ENCODE measurements at places on chromosomes 2 and 18.

DNA sequence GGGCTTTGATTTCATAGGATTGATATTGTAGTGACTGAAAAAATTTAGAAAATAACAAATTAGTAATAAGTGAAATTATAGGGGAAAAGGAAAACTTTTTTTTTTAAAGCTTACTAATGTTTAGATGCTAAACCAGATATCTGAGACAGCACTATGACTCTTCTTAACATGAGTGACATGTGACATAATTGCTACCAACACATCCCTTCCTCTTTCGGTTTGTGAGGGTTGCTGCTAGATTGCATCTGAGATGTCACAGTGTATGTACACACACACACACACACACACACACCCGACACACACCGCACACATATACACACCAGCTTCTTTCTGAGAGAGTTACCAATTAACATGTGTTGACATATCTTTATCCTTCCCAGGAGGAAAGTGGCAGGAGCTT is 18.0 kb downstream of the RAPGEF4 start:
- no peak for DNase-seq

- no peak for DNase-seq
Measured at GRCh38 chr2:43331422-43331821, 105.0 kb upstream of the ZFP36L2 start.

DNA sequence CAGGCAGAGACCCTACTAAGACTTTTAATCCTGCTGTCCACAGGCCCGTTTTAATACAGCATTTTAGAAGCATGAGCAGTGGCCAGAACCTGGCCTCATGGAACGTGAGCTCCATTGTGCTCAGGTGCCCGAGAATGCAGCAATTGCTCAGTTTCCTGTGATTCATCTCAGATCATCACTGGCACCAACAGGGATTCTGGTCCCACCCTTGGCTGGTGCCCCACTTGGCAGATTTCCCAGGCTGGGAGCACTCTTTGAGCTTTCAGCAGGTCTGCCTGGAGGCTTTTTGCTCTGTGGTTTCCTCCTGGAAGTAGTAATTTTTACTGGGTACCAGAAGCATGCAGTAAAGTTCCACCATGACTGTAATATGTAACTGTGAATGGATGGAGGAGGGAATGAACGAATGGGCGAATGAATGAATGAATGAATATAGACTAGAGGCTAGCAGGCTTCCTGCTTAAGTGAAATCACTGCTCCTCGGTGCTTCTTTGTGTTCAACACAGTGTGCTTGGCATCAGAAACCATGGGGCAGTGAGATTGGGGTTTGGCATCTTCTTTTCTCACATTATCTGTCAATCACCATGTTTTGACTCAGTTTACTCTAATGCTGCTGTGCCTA is 312.9 kb downstream of the PRKCE start:
- peak; percentile 18 for DNase-seq

DNA sequence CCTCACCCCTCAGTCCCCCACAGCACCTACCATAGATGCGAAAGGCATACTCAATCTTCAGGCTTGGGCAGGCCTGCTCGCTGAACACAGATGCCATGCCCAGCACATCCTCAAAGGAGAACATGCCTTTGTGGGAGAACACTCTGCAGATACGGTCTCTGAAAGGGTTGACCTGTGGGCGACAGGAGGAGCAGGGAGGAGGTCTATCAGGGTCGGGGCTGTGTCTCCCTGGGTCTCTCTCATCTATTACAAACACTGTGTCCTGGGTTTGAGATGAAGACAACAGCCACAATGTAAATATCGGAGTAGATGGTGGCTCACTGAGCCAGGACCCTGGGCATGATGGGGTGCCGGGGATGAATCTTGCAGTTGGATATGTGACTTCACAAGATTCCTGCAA is 46.0 kb downstream of the CIB4 start:
- DNase-seq = no peak

DNA sequence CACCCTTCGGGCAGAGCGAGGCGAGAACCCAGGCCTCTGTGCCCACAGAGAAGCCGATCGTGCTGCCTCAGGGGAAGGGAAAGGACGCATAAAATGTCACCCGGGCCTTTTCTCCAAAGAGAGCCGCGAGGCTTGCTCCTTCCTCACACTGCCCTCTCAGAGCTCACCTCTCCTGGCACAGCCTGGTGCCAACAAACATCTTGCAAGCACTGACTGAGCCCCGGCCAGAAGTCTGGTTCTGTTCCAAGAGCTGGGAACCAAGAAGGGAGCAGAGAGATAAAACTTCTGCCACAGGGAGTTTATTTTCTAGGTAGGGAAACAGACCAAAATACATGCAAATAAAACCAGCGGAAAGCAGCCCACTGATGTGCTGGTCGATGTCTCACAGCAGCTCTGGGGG is 13.6 kb upstream of the ADI1 start:
- no peak for DNase-seq

- peak; percentile 61 for DNase-seq
Measured at GRCh38 chr2:35410431-35411061, 945.0 kb upstream of the CRIM1 start.

DNA sequence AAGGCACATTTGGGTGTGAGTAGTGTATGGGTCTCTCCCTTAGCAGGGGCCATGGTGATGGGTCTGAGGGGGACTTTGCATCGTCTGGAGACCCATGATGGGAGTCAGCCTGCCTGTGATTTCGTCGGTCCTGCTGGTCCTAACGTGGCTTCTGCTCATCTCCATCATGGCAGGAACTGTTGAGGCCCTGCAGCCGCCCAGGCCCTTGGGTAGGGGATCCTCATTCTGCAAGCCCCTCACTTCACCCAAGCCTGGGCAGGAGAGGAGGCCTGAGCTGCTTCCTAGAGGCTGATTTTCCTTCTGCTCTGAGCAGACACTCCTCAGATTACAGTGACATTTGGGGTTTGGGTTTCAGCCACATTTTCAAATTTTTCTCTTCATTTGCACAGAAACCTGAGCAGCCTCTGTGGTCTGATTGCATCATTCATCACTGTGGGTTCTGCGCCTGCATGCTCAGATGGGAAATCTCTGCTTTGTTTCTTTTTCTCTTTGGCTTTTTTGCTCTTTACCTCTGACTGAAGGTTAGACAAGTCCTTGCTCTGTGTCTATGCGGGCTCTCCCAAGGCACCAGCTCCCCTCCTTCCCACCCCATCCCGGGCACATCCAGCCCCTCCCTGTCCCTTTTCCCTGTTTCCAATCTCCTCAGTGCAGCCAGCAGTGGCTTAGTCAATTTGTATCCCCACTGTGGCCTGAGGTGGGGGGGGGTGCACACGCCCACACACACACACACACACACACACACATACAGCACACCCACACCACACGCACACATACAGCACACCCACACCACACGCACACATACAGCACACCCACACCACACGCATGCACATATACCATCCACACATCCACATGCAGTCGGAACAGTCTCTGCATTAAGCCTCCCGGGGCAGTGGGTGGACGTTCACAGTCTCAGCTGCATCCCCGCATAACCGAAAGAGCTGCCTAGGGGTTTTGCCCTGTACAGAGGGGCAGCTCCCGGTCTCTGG is 305.4 kb upstream of the HS6ST1 start:
- DNase-seq = peak; percentile 23

- DNase-seq = no peak
Measured at GRCh38 chr2:214128040-214128439, 282.8 kb upstream of the VWC2L start.

GRCh38 chr2:32558492-32558891 is 69.4 kb upstream of the TTC27 start:
- DNase-seq = no peak

DNA sequence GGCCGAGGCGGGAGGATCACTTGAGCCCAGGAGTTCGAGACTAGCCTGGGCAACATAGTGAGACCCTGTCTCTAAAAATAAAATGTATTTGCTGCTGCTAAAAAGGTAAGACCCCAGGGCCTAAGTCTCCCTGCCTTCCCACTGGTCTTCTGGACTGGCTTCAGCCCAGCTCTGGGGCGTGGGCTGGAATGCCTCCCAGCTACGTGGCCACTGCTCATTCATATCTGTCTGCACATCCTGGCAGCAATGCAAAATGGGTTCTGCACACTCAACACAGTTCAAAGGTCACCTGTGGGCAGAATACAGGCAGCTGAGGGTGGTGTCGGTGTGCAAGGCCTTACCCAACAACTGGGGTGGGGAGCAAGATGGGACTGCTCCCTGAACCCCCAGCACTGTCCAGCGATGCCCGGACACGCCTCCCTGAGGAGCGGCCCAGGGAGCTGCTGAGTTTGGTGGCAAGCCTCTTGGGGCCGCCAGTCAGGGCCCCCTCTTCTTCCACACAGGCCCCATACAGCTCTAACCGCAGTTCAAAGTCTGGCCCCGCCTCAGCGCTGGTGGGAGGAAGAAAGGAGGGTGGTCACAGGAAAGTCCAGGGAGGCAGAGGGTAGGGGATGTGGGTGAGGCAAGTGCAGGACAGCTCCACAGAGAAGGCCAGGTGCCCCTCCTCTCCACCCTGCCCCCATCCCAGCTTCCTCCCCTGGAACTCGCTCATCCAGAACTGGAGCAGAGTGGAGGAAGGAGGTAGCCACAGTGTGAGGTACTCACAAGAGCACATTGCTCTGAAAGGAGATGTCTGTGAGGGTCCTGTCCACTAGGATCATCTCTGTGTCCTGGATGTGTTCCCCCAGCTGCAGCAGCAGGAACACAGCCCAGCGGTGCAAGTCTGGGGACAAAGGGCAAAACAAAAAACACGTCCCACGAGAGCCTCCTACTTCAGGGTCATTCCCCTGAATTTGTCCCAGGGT is 8.2 kb downstream of the WDR54 start:
- no peak for DNase-seq

DNA sequence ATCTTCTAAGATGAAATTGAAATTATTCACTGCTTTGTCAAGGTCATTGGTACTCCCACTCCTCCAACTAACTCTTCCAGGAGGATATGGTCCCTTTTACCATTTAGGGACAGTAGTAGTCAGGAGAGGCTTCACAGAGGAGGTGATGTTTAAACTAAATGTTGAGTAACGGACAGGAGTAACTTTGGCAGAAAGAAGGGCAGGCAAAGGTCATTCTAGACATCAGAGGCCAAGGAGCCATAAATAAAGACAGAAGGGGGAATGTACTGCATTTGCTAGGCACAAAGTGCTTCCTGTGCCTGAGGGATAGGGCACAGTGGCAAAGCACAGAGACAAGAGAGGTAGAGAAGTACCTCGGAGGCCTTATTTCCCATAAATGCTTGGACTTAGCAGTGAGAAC is 14.6 kb upstream of the ACMSD start:
- no peak for DNase-seq

- DNase-seq = no peak
Measured at GRCh38 chr2:219266886-219267285, 12.3 kb upstream of the DNAJB2 start.

GRCh38 chr2:241950413-241951315 is 81.1 kb downstream of the RTP5 start:
- DNase-seq = peak; percentile 77

GRCh38 chr2:23588508-23589201 is 203.7 kb downstream of the KLHL29 start:
- no peak for DNase-seq

DNA sequence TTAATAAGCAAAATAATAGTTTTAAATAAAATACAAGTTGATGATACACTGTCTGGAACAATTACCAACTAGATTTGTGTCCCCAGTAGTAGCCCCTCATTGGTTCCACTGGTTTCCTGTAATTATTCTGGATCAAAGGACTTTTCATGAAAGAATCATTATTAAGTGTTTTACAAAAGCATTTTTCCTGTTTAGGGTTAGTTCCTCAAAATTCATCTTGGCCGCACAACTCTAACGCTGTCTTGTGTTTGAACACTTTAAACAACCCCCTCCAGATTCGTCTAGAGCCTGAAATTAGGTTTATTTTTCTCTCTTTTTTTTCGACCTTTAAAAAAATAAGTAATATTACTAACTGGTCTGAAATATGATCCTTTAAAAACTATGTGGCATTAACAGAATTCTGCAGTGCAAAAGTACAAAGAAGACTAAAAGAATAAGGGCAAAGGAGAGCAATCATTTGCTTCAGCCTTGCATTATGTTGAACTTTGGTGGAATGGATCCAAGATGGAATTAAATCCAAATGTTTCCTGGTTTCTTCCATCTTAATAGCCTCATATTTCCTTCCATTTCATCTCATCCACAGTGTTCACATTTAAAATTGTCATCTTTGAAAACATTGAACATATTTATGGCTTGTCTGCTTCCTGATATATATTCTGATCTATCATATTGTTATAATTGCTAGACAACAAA is 678.4 kb downstream of the IRS1 start:
- DNase-seq = no peak

DNA sequence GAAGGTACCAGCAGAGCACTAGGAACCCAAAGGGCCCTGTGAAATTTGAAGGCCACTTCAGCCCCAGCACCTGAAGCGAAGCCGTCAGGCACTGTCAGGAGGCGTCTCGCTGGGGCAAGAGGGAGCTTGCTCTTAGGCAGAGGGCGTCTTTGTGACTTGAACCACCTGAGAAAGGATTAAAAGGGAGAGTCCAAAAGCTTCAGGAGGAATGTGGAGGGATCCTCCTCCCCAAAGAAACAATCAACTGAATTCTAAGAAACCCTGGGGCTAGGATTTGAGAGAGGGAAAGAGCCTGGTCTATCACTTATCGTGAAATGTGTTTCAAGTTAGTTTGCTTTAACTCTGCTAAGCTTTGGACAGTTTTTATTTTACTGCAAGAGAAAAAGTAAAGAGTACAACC is 324.9 kb upstream of the SOX11 start:
- DNase-seq = no peak

- no peak for DNase-seq
Measured at GRCh38 chr2:129711816-129712675, 267.4 kb upstream of the RAB6C start.

- peak; percentile 57 for DNase-seq
Measured at GRCh38 chr2:118032169-118033013, 18.5 kb upstream of the CCDC93 start.

DNA sequence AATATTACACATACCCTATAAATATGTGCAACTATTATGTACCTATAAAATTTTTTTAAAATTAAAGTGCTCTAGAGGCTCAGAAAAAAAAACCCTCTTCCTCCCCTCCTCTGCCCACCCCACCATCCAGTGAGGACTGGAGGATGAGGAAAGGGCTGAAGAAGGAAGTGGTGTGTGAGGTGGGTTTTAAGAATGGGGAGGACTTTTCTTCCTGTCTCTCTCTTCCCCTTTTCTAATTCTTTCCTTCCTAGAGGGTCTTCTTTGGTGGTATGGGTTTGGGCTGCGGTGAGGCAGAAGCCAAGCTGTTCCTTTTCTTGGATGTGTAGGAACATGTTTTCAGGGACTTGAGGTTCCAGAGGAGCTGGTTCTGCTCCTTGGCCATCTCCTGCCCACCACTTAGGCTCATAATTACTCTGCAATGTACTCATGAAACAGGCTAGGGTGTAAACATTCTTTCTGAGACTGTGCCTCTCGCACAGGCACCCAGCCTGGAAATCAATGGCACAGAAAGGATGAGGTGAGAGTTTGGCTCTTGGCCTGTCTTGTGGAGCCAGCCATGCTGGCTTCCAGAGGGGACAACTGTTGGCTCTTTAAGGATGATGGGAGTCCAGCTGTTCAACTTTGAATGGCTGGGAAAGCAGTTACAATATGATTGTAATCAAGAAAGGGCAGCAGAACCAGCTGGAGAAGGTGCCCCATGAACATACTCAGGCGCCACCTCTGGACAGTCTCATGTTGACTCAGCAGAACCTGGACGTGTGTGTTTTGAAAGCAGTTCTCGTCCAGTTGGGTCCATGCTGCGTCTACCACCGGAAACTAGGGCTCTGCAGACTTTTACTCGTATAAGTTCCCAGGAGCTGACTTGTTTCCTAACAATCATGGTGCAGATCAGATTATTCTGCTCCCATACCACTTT is 38.3 kb downstream of the IL1RL2 start:
- DNase-seq = no peak

GRCh38 chr2:205482399-205483081 is 199.8 kb upstream of the NRP2 start:
- DNase-seq = no peak
